ENCODE measurements at places on chromosomes 2 and 18.

- no peak for DNase-seq
These were observed 49.2 kb downstream of the MYCN start for GRCh38 chr2:15989559-15989958.

- DNase-seq = no peak
These were observed 125.5 kb downstream of the GLI2 start for GRCh38 chr2:120861191-120861575.

GRCh38 chr18:33097126-33097525, 324.3 kb upstream of the KLHL14 start:
- DNase-seq = no peak

DNA sequence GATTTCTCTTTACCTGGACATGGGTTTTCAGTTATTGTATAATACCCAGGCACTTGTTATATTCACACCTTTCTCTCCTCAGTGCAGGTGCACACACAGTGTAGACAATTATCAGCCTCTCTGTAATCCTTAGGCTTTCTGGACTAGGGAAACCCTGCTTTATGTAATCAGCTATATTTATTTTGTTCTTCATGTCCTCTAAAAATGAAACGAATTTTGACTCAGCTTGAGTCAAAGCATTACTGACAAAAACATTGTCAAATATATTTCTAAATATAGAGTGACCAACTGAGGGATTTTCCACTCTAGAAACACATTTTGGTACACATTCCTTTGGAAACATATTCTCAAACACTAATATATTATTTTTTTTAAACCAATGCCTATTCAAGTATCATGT, 144.8 kb upstream of the GULP1 start:
- DNase-seq = no peak

DNA sequence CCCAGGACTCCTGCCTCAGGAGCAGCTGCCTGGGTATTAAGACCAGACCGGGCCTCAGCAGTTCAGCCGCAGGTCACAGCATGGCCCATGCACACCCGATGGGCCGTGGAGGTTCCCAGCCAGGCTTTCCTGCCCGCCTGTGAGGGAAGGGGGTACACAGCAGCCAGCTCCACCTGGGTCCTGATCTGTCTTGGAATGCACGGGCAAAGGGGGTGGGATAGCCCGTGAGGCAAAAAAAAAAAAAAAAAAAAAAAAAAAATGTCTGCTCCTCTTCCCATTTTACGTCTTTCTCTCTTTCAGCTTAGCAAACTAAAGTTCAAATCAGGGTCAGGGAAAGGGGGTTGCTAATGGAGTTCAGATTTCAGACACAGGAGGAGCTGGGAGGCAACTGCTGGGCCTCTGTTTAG, 385.2 kb downstream of the TNS1 start:
- DNase-seq = no peak

- no peak for DNase-seq
These were observed 171.2 kb upstream of the GLI2 start for GRCh38 chr2:120564213-120565094.

GRCh38 chr2:5986801-5987787, 294.9 kb downstream of the SOX11 start:
- peak; percentile 40 for DNase-seq

DNA sequence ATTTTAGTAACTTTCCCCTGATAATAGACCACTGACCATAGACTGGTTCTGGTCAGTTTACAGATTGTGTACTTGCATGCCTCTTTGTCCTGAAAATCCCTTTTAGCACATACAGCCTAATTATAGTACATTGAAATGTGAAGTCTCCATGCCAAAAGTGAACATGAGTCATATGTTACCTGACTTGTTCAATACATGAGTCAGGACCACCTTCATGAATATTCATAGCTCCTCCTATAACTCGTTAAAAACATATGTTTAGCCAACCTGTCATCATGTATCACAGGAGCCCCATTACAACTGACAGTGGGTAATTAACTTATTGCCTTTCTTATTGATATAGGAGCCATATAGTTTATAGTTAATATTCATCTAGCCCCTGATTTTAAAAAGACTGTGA, 78.6 kb downstream of the SH3YL1 start:
- DNase-seq = no peak

DNA sequence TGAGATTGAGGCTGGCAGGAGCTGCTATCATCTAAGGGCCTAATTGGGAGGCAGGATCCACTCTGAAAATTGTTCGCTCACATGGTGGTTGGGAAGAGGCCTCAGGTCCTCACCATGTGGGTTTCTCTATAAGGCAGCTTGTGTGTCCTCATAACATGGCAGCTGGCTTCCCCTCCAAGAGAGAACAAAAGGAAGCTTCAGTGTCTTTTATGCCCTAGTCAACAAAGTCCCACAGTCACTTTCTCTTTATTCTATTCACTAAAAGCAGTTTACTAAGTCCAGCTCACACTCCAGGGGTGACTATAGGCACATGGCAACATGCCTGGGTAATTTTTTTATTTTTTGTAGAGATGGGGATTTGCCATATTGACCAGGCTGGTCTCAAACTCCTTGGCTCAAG, 5.8 kb upstream of the ITGAV start:
- DNase-seq = no peak

- DNase-seq = no peak
These were observed 34.4 kb downstream of the EHD3 start for GRCh38 chr2:31268344-31268743.

DNA sequence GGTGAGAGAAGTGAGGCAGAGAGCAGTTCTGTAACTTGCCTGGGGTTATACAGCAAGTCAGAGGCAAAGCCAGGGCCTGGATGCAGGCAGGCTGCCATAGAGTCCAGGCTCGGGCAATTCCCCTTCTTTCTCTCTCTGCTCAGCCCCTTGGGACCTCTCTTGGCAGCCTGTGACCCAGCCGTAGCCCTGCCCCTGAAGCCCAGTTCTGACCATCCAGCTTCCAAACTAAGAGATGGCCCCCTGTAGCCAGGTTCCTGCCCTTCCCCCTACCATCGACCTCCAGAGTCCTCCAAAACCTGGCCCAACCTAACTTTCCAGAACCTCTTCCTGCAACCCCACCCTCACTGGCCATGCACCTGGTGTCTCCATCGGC, 201.2 kb downstream of the CTIF start:
- DNase-seq = no peak

GRCh38 chr2:98036349-98037000, 40.7 kb upstream of the TMEM131 start:
- DNase-seq = no peak

DNA sequence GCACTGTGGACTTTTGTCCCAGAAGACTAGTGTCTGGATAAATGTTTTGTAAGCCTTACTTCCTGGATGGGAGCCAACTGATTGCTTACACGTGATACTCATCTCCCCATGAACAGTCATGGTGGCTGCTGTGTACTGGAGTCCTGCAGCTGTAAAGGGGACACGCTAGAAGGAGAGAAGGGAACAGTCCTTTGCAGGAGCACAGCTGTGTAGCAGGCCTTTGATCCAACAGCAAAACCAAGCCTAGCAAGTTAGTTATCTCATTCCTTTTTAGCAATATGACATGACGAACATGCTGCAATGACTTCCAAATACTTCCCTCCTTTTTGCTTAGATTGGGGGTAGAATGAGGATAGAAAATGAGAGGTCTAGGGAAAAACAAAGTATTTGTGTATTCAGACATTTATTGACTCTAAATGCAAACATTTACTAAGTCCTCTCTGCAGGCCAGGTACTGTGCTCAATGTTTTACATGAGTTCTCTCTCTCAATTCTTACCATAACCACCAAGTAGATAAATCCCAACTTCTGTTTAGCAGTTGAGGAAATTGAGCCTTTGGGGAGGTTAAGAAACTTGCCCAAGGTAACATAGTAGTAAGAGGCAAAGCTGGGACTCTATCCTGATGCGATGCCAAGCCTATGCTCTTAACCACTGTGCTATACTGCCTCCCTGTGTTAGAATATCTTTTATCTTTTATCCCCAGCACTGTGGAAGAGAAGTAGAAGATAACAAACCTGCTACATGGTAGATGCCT, 55.4 kb upstream of the CD28 start:
- DNase-seq = no peak

GRCh38 chr2:173397539-173397938, 42.9 kb downstream of the CDCA7 start:
- DNase-seq = no peak

DNA sequence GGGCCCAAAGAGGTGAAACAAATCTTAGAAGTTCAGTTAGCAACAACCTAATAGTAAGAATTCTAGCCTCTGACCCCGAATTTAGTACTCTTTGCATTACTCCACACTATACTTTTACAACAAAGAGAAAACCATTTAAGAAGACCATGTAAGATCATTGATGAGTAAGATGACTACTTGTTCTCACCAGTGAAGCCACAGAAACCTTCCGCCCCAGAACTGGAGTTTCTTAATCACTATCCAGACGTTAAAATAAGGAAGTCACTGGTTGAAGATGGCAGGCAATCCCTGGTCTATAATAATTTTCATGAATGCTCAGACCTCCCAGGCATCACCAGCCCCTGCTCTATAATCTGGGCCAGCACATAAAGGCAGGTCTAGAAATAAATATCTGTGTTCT, 95.0 kb downstream of the TMEM163 start:
- no peak for DNase-seq

GRCh38 chr2:227606476-227606875, 7.8 kb downstream of the SCYGR2 start:
- DNase-seq = no peak

- DNase-seq = no peak
These were observed 71.8 kb upstream of the SPRED2 start for GRCh38 chr2:65504201-65504600.

DNA sequence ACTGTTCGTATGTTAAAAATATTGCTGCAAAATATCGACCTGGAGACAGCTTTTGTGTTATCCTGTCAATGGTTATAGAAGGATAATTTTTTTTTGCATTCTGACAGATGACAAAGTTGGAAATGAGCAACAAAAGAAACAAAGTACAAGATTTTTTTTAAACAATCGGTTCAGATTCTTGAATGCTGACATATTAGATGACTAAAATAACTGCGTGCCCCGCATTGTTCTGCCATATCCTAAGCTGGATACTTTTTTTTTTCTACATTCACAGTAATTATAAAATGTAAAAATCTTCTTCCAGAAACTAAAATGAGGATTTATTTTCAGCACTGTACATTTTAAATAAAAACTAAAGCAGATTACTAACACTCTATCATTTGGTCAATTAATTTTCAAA, 67.1 kb downstream of the ABCG8 start:
- DNase-seq = no peak

GRCh38 chr2:196482119-196483065, 157.1 kb upstream of the CCDC150 start:
- no peak for DNase-seq
